Activated CD4-positive, alpha-beta T cell treated with anti-CD3 and anti-CD28 coated beads, Interleukin-2, amount 50 U/mL, for 24 hours (primary cell): ENCODE measurements at places on chromosomes 4 and X.

GRCh38 chr4:176185051-176185450, 10.3 kb downstream of the SPATA4 start:
- DNase-seq: no peak

GRCh38 chr4:182491719-182492118, 248.5 kb downstream of the TENM3 start:
- DNase-seq: no peak

DNA sequence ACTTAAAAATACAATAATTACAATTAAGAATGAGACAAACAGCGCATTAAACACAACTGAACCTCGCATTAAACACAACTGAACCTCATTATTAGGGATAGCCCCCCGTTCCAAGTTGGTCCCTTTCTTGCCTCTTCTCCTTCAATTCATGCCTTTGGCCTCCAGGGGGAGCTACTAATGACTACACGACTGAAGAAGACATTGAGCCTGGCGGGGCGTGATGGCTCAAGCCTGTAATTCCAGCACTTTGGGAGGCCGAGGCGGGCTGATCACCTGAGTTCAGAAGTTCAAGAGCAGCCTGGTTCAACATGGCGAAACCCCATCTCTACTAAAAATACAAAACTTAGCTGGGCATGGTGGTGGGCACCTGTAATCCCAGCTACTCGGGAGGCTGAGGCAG, 56.4 kb upstream of the NWD2 start:
- DNase-seq: no peak

- DNase-seq: no peak
Observed at GRCh38 chr4:135411251-135411650, 1209.7 kb upstream of the PABPC4L start.

DNA sequence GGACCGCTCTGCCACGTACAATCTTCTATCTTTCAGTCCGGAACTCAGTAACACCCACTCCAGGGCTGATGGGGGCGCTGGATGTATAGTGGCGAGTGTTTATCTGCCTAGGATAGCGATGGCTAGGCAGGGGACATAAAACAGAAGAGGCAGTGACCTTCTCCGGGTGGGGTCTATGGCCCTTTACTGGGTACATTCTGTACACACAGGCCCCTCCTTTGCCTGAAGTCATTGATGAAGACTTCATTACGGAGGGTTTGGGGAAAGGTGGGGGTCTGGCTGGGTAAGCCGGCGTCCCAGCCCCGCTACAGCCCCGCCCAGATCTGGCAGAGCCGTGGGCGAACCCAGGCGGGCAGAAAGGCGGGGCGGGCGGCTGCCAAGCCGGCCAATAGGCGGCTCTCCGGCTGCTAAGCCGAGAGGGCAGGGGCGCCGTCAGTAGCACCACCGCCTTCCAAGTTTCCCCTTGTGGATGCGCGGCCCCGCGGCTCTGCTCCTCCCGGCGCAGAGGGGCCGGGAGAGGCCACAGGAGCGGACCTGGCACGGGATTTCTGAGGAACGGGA, at the start of gene CHST7:
TSS of gene CHST7 (plus strand) at position 435 of the 561 bp plus-strand sequence. CDS start 167 bp downstream, outside the sequence.
- DNase-seq: no peak

DNA sequence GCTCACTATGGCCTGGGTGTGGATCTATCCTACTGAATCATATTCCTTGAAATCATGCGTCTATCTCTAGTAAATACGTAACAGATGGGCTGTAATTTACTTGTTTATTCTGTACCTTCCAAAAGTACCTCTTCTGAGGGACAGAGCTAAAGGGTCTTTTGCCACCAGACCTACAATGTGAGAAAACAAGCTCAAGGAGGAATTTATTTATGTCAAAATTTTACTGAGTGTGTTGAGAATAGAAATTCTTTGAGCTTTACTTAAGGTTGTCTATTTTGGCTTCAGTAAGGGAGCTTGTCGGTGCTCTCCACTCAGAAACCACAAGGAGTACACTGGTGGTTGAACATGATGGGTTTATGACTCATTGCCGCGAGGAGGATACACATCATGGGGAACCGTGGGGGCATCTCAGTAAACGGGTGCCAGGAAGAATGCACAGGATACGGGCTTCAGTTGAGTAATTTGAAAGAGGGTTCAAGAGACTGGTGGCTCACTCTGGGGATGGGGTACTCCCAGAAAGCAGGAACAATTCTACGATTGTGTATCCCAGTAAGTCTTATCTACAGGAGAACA, 3.0 kb downstream of the ANK2 start:
- no peak for DNase-seq

DNA sequence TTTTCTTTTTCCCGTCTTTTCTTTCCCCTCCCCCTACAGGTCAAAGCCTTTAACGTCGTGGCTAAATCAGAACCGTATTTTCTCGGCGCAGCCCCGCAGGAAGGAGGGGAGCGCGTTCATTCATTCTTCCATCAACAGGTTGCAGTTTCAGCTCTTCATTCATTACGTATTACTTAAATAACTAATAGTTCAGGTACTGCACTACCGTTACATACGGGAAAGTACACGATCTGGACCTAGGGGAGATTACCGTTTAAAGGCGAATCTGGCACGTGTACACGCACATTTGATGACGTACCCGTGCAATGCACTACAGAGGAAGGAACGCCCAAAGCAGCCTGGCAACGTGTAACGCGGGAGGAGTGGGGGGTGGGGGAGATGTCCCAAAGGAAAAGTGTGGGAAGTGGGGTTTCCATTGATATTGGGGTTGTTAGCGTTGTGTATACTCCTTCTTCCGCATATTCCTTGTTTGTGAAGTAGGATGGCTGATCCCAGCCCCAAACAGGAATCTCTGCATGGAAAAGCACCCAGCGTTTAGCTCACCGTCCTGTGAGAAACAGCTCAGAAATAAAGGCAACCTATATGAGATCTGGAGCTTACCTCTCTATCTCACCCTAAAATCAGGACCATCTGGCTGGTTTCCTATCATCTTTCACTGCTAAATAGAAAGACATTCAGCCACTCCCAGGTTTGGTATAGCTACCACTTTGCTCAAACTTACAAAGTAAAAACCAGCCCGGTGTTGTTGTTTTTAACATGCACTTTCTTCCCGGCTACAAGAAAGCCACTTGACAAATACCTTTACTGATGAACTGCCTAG, 585 bp upstream of the SEC24D start:
- peak; percentile 46 for DNase-seq

- no peak for DNase-seq
Observed at GRCh38 chr4:7963691-7964090, 24.0 kb upstream of the AFAP1 start.

GRCh38 chrX:77003956-77004355, 443.2 kb upstream of the FGF16 start:
- no peak for DNase-seq

- DNase-seq: no peak
Observed at GRCh38 chrX:77118686-77119085, 328.5 kb upstream of the FGF16 start.

DNA sequence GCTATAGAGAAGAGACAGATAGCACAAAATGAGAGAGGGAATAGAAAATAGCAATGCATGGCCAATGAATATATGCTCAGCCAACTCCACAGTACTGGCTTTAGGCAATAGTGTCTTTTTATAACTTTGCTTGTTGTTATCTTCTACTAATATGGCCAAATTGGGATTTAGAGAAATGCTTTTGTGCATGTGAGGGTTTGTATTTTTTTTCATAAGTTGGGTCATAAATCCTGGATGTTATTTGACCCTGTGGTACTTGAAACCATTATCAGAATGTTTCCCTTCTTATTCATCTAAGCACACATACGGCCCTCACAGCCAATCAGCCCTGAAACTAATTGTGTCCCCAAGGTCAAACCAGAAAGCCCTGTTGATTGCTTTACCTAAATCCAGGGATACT, 35.2 kb upstream of the LPAR4 start:
- no peak for DNase-seq

- no peak for DNase-seq
Observed at GRCh38 chrX:24260842-24261550, 52.9 kb downstream of the SUPT20HL2 start.
